ENCODE measurements at places on chromosomes 5 and 9.

GRCh38 chr5:169906745-169907649 is 73.3 kb downstream of the INSYN2B start:
- peak; percentile 21 for DNase-seq

GRCh38 chr9:131097948-131098278 is 1.6 kb downstream of the AIF1L start:
- no peak for DNase-seq

GRCh38 chr9:111040494-111040893 is 2.2 kb upstream of the LPAR1 start:
- no peak for DNase-seq

- no peak for DNase-seq
Measured at GRCh38 chr5:150500905-150501304, 7.0 kb upstream of the NDST1 start.

DNA sequence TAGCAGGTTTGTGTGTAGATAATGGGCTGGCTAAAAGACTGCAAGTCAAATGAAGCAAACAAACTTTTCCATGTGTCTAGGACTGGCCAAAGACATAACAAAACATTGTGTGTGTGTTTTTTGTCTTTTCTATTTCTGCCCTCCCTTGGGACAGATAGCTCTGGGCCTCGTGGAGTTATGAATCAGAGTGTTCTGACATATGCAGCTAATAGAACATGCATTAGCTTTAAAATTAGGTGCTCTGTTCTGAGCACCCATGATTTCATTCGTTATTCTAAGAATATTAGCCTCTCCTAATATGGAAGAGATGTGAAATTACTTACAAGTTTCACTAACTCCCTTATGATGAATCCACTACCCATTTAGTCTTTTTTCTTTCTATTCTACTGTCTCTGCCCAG is 367.3 kb upstream of the PAPPA start:
- DNase-seq: peak; percentile 67

- DNase-seq: no peak
Measured at GRCh38 chr9:130159915-130160670, 12.1 kb upstream of the NCS1 start.

GRCh38 chr5:69404659-69405330 is 10.1 kb upstream of the MARVELD2 start:
- no peak for DNase-seq

GRCh38 chr5:388266-389196 is 54.4 kb upstream of the EXOC3 start:
- no peak for DNase-seq

GRCh38 chr9:133031496-133031911 is 707 bp downstream of the GTF3C5 start:
- no peak for DNase-seq

- DNase-seq: no peak
Measured at GRCh38 chr5:107216587-107216986, 454.1 kb downstream of the EFNA5 start.

DNA sequence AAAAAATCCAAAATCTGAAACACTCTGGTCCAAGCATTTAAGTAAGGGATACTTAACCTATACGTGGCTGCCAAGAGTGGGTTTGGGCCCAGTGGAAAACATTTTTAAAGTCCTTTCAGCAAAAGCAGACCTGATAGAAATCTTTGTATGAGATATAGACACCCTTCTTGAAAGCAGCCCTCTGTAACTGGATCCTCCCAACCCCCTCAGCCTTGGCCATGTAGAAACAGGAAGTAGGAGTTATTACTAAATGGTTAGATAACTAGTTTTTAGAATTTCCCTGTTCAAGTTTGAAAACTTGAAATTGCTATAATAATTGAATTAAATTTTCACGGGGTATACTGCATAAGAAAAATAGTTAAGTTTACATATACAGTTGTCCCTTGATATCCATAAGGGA is 111.3 kb upstream of the PCA3 start:
- peak; percentile 43 for DNase-seq

DNA sequence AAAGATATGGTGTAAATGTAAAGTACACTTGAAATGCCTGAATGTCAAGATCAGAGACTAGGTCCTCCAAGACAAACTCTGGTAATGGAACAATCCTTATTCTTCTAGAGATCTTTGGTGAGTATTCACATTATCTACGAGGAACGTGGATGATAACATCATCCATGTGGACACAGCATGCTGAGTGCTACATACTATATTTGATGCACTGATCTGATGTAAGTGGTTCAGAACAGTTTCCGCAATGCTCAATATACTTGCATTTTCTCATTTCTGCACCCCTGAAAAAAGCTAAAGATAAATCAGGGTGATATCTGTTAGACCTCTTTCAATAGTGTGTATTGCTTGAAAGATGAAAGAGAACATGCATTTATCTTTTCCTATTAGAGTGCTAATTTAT is 226.8 kb downstream of the EFNA5 start:
- no peak for DNase-seq

- no peak for DNase-seq
Measured at GRCh38 chr5:13606051-13606450, 338.4 kb downstream of the DNAH5 start.

GRCh38 chr5:170711300-170711699 is 72.2 kb upstream of the GABRP start:
- no peak for DNase-seq

DNA sequence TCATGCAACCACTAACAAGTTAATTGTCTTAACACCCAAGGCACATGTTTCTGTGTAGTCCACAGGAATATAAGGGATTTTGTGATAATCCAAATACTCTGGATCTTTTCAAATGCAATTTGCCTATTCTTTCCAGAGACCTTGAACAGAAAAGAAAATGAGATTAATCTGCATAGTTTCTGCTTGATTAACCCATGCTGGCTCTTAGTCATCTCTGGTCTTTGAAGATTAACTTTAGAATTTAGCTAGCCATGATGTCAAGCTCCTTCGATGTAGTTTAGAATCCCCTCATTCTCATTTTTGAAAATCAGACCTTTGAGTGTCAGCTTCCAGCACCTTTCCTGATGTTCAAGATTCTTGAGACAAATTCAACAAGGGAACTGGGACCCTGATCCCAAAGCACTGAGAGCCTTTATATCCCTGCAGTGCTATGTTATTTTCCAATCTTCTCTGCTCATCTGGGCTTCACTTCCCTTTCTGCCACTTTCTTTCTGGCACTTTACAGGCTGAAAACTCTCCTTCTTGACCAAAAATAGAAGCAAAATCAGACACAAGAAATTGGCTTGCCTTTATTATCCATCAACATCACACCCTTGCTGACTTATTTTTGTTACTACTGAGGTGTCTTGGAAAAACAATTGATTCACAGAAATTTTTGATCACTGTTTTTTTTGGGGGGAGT is 155.5 kb downstream of the PALM2AKAP2 start:
- no peak for DNase-seq

DNA sequence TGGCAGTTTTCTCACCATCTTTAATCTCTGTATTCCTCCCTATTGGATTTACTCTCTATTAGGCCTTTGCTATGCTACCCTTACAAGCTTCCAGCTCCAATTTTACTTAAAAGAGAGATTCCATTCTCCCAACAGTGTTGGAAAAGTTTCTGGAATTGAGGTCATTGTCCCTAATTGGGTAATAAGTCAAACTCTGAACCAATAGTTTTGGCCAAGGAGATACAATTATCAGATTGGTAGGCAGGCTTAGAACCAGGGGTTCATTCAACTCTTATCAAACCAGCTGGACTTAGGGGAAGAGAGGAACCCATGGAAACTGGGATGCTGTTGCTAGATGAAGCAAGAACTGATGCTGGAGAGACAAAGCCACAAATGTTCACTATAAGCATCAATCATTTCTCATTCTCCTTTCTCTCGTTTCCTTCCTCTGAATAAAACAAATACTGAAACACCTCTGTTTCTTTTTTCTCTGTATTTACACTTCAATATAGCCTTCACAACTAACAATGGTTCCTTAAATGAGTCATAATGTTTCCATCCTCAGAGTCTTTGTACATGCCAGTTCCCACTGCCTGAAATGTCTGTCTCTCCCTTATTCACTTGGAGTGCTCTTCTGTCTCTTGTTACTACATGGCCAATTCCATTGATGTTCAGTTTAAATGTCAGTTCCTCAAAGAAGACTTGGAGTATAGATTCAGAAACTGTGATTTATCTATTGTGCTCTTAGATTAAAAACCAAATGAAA is 587.3 kb downstream of the GABRG2 start:
- no peak for DNase-seq

DNA sequence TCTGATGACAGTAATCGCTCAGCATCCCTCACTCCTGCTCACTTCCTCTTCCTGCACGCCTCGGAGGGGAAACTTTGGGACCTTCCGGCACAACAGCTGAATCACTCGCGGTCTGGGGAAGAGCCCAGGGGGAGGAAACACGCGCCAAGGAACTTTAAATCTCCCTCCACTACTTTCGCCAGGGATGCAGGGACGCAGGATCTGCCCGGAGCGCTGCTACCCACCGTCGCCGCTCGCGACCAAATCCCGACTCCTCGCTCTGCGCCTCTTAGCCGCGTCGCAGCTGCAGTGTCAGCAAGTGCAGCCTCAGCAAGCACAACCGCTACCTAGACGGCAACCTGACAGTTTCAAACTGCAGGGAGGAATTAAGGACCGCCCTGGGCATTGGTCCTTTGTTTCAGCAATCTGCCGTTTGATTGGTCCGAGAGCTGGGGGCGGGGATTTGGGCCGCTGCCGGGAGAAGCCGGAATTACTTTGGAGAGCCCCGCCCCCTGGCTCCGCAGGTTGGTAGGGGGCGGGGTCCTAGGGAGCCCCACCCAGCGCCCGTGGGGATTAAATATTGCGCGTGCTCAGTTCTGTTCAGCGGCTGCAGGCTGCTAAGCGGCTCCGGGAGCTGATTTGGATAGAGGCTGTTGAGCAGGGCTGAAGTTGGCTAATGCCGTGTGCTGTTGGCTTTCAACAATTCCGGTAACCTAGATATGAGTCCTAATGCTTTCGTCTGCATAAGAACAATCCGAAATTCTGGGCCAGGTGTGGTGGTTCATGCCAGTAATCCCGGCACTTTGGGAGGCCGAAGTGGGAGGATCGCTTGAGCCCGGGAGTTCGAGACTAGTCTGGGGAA is at the start of gene POC5:
TSS of gene POC5 (minus strand) at position 356 of the 841 bp plus-strand sequence. CDS start 4,500 bp downstream, outside the sequence.
- peak; percentile 98 for DNase-seq

DNA sequence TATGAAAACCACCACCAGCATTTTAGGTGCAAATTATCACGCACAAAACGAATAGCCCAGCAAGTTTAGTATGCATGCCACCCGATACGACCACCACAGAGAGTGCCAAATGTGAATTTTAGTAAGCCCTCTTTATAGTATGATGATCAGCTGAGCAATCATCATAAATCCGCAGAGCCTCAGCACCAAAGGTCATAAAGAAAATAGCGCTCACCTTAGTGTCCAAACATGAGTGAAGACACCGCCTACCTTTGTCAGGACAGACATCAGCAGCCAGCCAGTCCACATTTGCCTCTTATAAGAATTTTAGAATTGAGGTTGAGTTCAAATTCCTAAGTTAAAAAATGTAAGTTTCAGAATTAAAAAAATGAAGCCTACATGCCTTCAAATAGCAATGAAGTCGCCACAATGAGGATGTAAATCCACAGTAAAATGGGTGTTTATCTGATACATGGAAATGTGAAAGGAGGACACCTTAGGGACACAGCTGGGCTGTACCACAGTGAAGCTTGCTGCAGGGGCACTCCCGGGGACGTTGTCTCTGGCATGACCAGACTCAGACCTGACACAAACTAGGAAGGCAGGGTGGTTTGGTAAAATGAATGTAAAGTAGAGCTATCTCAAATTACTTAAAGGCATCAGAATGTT is 149.0 kb downstream of the AUH start:
- DNase-seq: no peak

Data from cardiac fibroblast (primary cell).